ENCODE measurements at places on chromosomes 5 and 9.
A peak's percentile ranks its signal among the peaks of the same experiment; 100 is the strongest.

DNA sequence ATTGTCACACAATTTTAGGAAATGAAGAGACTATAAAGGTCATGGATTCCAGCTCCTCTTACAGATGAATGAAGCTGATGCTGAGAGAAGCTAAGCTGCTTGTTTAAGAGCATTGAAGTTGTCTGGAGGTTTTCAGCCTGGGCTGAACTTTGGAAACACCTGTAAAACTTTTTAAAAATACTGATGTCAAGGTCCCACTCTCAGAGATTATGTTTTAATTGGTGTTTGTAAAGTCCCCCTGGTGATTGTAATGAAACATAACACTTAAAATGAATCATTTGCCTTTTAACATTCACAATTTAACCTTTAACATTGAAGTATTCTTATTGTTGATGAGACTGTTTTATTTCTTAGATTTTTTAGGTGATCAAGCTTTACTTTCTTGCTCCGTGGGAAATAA is 16.4 kb downstream of the RAD23B start:
- DNase-seq, result no peak

DNA sequence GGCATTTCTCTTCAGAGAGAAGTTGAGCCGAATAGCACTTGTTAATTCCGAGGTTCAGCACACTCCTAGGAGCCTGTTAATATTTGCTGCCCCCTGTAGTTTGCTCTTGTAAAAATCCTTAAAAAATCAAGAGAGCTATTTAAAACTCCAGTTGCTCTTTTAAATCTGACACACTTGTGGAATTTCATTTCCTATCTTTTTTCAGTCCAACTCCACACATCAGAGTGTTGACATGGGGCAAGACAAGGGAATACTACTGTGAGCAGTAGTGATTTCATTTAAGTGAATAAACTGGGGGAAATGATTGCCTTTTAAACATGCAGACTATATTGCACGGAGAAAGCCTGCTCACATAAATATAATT is 1096.3 kb upstream of the DMAC1 start:
- peak; percentile 42 for DNase-seq

- peak; percentile 46 for DNase-seq
These were observed 4.6 kb downstream of the ISL1 start for GRCh38 chr5:51387884-51388275.

DNA sequence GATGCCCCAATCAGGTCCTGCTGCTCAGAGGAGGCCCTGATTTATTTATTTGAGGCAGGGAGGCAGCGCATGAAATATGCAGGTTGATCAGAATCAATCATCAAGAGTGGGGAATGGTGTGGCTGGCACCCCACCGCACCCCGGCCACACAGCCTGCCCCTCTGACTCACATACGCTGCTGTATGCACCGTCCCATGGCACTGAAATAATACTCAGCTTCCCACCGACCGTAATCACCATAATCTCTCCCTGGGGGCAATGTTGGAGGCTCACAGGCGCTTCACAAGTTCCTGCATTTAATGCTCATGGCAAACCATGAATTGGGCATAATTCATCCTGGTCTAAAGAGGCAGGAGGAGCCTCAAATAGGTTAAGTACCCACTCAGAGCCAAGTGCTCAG is 141.2 kb upstream of the TBC1D2 start:
- DNase-seq, result no peak

GRCh38 chr9:14314424-14314928 is 535 bp upstream of the NFIB start:
- DNase-seq, result peak; percentile 66

DNA sequence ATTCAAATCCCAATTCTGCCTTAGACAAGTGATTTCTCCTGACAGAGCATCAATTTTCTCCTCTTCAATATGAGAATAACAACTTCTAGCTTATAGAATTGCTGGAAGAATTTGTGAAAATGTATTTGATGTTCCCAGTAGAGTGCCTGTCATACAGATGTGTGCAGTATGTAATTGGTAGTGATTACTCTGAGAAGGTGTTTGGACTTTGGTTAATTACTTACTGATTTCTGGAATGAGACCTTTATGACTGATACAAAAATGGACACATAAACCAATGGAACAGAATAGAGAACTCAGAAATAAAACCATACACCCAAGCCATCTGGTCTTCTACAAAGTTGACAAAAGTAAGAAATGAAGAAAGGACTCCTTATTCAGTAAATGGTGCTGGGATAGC is 101.9 kb upstream of the TRIM32 start:
- no peak for DNase-seq

GRCh38 chr5:171596391-171596878 is 177.0 kb downstream of the FGF18 start:
- no peak for DNase-seq

DNA sequence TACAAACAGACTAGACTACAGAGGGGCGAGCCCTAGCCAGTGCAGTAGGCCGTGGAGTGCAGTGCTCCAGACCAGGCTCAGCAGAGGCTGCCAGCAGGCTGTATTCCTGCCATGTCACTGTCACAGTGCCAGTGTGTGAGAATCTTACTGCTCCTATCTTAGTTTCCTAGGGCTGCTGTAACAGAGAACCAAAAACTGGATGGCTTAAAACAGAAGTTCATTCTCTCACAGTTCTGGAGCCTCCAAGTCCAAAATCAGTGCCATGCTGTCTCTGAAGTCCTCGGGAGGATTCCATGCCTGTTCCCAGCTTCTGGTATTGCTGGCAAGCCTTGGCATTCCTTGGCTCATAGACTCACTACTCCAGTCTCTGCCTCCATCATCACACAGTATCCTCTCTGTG is 75.0 kb upstream of the SAP30L start:
- no peak for DNase-seq

DNA sequence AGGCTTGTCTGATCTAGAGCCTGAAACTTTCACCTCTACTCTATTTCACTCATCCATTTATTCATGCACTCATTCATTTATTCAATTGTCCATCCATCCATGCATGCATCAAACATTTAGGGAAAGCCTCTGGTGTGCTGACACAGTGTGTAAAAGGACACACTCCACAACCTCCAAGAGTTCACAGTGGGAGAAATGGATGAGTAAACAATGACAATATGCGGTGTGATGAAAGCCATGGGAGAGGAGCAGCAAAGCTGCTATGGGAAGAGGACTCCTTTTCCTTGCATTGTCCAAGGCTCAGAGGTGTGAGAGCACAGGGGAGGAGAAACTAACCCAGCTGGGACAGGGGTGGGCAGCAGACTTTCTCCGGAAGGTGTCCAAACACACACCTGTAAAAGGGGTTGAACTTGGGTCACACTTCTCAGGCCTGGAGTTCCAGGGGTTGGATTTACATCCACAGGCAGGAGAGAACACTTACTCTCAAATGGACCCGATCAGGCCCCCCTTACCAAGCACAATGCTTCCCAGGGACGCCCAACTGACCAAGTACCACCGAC is 21.2 kb upstream of the PFDN1 start:
- DNase-seq, result no peak

GRCh38 chr5:168851902-168852321 is 272.7 kb upstream of the PANK3 start:
- no peak for DNase-seq

GRCh38 chr9:94974154-94974879 is 247.8 kb downstream of the AOPEP start:
- DNase-seq, result no peak

GRCh38 chr5:96070622-96071225 is 109.1 kb upstream of the ELL2 start:
- no peak for DNase-seq

- DNase-seq, result no peak
These were observed 399.3 kb downstream of the EBF1 start for GRCh38 chr5:158700231-158701006.

DNA sequence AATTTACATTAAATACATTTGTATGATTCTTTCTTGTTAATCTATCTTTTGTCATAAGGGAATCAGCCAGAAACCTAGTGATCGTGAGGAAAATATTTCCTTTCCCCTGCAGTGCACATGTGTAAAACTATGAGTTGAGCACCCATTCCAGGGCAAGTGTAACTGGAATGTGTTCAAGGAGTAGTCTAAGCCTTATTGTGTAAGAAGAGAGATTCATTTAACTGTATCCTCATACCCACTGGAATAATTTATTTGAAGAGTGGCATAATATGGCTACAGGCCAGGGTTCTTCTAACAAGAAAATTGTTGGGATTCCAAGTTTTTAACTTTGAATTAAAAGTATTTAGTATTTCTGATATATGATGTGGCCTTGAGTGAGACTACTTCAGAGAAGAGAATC is 1692.7 kb downstream of the EFNA5 start:
- DNase-seq, result no peak

- no peak for DNase-seq
These were observed 99.4 kb downstream of the MTREX start for GRCh38 chr5:55407059-55407684.

All from NCI-H2227 treated with DMSO at 0.1 percent for 48 hours (cell line).